ENCODE measurements at places on chromosomes 2 and 18.

- no peak for DNase-seq
These were observed 50.1 kb downstream of the KIAA2012 start for GRCh38 chr2:202122980-202123720.

- no peak for DNase-seq
These were observed 8.7 kb downstream of the TTC39C start for GRCh38 chr18:24023185-24023814.

DNA sequence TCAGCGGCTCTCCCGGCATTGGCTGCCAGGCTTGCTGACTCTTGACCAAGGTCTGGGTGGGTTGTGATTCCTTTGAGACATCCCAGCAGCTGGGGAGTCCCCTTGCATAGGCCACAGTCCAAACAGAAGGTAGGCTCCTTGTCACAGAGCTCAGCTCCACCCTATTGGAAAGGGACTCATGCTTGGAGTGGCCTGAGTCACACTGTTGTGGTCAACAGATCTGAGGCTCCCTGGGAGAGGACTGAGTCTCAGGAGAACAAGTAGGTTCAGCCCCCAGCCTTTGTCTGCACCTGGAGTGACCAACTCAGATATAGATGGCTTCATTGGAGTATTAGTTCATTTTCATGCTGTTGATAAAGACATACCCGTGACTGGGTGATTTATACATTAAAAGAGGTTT, 32.1 kb upstream of the SH3BP4 start:
- no peak for DNase-seq

- peak; percentile 29 for DNase-seq
These were observed 493.1 kb downstream of the SOCS6 start for GRCh38 chr18:70781860-70782453.

GRCh38 chr2:238704471-238705225, 143.2 kb upstream of the TWIST2 start:
- no peak for DNase-seq

GRCh38 chr18:75753753-75754152, 326.2 kb upstream of the SMIM21 start:
- no peak for DNase-seq

GRCh38 chr2:86107031-86107430, 996 bp downstream of the PTCD3 start:
- DNase-seq, result no peak

DNA sequence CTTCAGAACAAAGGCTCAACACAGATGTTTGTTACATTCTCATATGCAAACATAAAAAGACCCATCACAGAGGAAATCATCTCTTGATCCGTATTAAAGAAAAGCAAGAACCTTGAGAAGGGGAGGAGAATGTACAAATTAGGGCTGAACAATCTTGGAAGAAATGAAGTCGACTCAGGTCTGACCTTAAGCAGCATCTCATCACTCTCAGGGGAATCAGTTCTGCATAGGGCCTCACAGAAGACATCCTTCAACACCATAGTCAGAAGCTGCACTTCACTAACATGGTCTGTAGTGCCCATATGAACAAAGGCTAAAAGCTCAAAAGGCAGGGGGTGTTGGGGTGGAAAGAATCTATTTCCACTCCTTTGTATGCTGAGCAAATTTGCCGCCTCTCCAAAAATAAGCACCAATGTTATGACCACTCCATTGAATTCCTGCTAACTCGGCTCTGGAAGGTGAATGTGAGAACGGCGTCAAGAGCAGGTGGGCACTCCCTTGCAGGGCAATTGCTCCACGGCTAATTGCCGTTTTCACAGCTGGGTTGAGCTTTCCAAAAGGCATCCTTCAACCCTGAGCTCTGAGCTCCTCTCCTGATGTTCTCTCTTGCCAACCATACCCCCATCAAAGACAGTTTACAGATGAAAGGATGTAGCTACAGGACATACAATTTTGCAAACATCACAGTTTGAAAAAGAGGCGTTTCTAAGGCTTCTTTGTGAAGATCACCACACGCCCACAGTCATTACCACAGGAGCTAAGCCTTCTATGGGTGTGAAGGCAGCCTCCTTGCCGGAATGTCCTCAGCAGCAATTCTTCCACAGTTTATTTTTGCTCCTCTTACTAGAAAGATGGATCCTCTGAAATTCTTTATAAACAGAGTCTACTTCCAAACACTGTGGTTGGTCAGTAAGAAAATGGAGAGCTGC, 10.0 kb downstream of the KLF7 start:
- DNase-seq, result no peak

DNA sequence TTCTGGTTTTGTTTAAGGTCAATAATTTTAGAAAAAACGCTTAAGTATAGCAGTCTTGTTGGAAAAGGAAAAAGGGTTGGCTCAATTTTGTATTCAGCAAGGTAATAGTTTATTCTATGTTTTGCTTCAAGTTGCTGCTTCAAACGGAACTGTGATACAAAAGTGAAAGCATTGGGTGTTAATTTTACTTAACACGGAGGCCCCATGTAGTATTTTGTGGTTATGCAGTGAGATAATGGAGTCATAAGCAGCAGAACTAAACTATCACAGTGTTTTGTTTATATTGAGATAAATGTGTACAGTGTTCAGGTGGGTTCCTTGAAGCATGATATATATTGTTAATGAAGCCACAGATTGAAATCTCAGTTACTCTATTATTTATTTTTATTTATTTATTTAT, 67.0 kb upstream of the LYPD6B start:
- DNase-seq, result no peak

- peak; percentile 52 for DNase-seq
These were observed 42.1 kb upstream of the GALR1 start for GRCh38 chr18:77207540-77207939.

DNA sequence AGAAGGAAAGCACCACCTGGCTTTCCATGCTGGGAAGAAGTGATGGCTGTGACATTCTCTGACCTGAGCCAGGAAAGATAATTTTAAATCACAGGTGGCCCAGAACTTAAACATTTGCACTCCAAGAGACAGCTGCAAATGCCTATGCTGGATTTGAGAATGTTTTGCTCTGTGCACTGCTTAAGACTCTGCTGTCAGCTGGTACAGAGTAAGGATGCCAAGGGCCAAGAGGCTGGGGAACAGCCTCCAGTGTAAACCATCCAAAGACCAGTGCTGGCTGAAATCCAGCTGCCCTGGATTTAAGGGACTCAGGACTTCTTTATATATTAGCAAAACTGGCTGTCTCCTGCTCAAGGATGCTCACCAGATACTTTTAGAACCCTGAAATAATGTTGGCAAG, 3.9 kb downstream of the HOXD8 start:
- no peak for DNase-seq

- DNase-seq, result no peak
These were observed 100.2 kb downstream of the AGAP1 start for GRCh38 chr2:235594041-235594440.

GRCh38 chr2:62525549-62526269, 19.7 kb upstream of the TMEM17 start:
- no peak for DNase-seq

GRCh38 chr18:48326901-48327675, 82.1 kb downstream of the ZBTB7C start:
- no peak for DNase-seq

GRCh38 chr2:202099515-202099914, 26.5 kb downstream of the KIAA2012 start:
- no peak for DNase-seq

DNA sequence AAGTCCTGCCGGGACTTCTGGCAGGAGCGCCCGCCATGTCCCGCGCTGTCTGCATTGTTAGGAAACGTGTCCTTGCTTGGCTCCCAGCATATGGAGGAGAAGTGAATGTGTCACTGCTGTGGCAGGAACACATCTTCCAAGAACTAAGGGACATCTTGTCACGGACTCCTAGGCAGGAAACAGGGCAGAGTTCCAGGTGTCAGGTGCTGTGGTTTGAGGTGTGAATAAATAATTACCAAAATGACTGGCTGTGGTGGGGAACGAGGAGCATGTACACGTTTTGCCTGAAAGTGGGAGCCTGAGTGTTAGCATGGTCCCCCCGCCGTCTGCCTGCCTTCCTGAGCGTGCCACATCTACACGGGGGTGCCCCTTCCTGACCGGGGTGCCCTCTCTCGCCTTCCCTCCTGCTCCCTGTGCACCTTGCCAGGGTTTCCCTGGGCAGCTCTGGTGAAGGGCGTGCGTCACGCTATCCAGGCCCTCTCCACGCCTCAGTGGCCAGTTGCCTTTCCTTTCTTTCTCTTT, 237.5 kb downstream of the LDLRAD4 start:
- DNase-seq, result no peak

DNA sequence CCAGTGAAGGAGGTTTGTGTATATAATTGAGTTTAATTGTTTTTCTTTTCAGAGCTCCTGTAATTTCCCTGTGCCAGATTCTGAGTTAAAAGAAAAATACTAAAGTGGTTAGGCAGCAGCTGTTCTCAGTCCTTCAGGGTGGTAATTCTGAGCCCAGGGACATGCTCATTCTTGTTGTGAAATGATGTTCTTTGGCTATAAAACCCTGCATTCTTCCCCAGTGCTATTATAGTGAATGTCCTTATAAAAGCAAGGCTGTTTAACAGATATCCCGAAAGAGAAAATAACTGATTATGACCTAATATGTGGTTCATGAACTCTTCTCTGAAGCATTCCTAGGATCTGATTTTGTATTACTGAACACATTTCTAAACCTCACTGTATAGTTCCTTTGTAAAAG, 34.0 kb downstream of the ADAM23 start:
- DNase-seq, result no peak

DNA sequence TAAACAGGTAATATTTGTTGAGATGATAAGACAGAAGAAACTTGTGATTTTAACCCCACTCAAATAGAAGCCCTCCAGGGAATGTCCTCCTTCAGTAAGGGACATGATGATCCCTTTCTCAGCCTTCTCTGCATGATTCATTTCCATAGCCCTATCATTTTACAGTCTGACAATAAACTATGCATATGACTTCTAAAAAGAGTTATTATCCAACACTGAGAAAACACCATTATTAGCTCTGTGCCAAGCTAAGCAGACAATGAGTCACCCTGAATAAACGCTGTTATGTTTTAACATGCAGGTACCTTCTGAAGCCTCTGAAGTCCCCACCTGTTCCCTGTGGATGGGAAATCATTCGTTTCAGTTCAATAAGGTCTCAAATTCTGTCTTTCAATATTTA, 54.7 kb downstream of the DTNB start:
- DNase-seq, result no peak

GRCh38 chr18:11163665-11164064, 14.3 kb upstream of the PIEZO2 start:
- DNase-seq, result no peak

DNA sequence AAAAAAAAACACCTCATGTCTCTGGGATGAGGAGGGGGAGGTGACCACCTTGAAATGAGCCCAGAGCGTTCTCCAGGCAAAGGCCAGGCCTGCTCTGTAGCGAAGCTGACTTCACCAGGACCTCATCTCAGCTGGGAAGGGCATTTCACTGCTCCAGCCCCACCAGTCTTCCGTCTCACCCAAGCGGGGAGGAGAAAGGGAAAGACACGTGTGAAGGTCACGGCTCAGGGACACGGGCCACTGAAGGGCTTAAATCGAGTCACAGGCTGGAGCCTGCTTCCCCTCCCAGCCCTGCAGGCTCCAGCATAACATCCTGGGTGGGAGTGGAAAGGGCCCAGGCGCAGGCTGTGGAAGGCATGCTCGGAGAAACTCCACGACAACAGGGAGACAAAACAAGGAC, 18.1 kb downstream of the THAP4 start:
- no peak for DNase-seq

DNA sequence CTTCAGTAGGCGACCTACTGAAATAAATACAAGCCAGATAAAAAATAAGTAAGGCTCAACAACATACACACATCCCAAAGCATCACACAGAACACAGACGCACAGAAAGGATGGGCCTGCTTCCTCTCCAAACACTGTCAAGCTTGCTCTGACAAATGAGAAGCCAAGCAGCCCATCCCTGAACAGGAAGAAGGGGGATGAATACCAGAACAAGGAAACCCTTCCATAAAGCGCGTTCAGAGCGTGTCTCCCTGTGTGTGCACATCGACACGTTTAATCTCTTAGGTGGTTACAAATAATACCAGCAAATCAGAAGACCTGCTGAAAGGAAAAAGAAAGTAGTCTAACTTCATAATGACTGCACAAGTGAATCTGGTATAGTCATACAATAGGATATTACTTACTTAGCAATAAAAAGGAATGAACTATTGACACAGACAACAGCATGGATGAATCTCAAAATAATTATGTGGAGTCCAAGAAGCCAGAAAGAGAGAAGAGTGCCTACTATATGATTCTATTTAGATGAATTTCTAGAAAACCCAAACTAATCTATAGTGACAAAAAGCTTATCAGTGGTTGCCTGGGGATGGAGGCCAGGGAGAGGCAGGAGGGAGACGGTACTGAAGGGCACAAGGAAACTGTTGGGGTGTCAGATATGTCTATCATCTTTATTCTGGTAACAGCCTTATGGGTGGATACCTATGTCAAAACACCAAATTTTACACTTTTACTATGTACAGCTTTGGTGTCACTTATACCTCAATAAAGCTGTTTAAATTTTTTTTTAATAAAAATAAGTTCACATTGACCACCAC, 26.8 kb downstream of the MBOAT2 start:
- DNase-seq, result no peak

GRCh38 chr2:183089192-183089851, 10.8 kb downstream of the DUSP19 start:
- no peak for DNase-seq

DNA sequence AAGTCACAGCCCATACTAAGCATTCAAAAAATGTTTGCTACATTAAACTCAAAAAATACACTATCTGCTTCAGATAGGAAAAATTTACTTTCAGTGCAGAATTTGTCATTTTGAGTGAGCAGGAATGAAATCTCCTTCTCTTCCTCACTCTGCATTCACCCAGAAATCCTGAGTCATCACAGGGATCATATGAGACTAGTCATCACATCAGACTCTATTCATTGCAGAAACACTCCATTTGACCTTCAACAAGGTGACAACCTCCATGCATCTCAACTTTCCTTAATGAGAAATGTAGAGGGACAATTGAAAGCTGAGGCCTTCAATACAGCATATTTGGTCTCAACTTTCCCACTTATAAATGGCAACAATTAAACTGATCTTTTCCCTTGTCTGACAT, 130.4 kb upstream of the CYP26B1 start:
- DNase-seq, result no peak

DNA sequence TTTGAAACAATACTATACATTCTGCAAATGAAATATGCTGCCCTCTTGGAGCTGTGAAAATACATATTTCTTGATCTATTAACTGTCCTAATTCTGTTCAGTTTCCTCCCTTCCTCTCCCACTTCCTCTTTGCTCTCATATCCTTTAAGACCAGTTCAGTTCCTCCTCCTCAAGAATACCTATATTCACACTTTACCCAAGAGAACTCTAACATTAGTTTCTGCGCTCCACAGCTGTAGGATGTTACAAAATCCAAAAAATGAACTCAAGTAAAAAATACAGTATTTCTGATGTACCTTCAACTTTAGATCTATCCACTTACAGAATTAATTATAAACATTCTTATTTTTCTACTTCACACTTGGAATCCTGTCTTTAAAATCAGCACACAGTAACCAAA, 5.4 kb downstream of the ITSN2 start:
- DNase-seq, result no peak

GRCh38 chr2:37566517-37566981, 104.9 kb downstream of the CDC42EP3 start:
- DNase-seq, result no peak

- DNase-seq, result no peak
These were observed 9.2 kb downstream of the HOXD3 start for GRCh38 chr2:176166272-176166671.
